Effector memory CD4-positive, alpha-beta T cell (primary cell): ENCODE measurements at places on chromosomes 1 and 21.

DNA sequence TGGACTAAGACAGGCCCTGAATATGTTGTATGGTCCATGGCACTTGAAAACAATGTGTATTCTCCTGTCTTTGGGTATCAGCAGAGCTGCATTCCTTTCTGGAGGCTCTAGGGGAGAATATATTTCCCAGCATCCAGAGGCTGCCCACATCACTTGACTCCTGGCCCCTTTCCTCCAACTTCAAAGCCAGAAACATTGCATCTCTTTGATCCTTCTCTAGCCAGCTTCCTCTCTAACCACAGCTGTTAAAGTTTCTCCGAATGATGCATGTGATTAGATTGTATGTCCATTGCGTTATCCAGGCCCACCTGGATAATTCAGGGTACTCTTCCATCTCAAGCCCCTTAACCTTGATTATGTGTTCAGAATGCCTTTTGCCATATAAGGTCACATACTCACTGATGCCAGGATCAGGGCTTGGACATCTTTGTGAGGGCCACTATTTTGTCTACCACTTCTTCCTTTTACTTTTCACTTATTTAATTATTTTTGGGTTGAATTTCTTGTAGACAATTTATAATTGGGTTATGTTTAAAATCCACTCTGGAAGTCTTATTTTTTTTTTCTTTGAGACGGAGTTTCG is 5.3 kb downstream of the CHD1L start:
- DNase-seq: no peak

- no peak for DNase-seq
Measured at GRCh38 chr1:19096036-19096833, 113.8 kb downstream of the UBR4 start.

- DNase-seq: no peak
Measured at GRCh38 chr1:115251856-115252255, 86.2 kb downstream of the NGF start.

DNA sequence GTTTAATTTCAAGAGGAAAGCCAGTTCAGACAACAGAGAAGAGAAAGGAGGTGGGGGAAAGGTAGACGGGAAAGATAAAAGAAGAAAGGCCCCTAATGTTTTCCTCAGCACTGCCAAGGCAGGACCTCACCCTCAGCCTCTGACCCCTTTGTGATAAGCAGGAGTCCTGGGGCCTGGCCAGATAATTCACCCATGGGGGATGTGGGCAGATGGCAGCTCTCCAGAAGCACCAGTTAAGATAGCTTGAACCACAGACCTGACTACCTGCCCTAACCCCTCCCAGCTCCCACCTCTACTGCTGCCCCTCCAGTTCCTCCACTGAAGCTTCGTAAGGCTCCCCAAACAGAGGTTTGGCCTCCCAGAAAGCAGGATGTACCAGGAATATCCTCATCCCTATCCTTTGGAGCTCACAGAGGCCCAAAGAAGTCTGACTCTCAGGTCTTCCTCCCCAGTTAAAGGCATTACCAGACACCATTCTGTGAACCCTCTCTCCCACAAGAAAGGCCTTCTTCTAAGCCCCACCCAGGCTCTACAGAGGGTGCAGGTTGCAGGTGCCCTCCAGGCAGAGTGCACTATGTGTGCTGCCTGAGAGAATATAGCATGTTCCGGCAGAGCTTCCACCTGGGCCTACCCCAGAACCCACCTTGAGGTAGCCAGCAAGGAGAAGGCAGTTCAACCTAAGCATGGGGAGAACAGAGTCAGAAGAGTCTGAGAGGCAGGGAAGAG is 9.2 kb upstream of the SNAPIN start:
- DNase-seq: no peak

DNA sequence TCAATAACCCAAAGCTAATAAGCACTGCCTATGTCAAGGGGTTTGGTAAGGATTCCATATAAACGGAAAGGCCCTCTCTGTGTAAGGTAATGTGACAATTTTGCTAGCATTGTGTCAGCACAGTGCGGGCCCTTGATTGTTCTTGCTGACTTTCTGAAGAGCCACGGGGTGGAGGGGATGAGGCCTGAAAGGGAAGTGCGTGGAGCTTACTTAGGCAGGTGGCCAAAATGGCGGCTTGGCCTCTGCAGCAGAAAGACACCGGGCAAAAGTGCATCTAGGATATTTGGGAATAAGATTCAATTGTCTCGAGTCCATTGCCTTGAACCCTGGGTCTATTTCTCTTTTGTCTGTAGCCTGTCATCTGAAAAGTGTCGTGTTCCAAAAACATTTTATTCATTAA is 114.3 kb downstream of the TGFB2 start:
- no peak for DNase-seq

- no peak for DNase-seq
Measured at GRCh38 chr1:231383159-231383860, 38.8 kb downstream of the EGLN1 start.
